ENCODE measurements at places on chromosomes 3 and 15.

GRCh38 chr3:151262871-151263525, 15.3 kb downstream of the P2RY14 start:
- DNase-seq = peak; percentile 77

- DNase-seq = no peak
Observed at GRCh38 chr3:13134166-13134878, 61.1 kb upstream of the IQSEC1 start.

- DNase-seq = no peak
Observed at GRCh38 chr15:62681939-62682896, 360.3 kb upstream of the TPM1 start.

DNA sequence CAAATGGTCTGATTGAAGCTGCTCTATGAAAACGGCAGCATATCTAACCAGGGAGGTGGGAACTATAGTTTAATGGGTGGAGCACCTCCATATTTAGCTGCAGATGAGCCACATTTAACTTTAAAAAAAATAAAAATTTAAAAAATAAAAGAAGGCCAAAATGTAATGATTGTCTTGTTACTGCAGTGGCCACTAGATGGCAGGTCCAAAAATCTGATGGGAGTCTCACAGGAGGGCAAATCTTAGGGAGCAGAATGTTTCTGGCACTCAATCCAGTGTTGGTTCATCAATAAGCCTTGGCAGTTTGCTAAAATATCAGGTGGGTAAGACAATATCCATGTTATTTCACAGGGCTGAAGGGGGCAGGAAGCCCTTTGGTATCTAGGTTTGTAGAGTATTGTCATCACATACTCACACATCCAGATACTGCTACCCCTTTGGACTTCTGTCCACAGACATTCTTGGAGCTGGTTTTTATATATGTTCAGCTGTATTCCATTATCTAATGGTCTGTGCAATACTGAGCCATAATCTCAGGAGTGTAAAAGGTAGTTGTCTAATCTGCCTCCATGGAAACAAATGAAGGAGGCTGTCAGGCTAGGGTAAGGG, 233.3 kb downstream of the TIGIT start:
- DNase-seq = peak; percentile 20

- no peak for DNase-seq
Observed at GRCh38 chr3:172698631-172699030, 12.2 kb downstream of the NCEH1 start.

DNA sequence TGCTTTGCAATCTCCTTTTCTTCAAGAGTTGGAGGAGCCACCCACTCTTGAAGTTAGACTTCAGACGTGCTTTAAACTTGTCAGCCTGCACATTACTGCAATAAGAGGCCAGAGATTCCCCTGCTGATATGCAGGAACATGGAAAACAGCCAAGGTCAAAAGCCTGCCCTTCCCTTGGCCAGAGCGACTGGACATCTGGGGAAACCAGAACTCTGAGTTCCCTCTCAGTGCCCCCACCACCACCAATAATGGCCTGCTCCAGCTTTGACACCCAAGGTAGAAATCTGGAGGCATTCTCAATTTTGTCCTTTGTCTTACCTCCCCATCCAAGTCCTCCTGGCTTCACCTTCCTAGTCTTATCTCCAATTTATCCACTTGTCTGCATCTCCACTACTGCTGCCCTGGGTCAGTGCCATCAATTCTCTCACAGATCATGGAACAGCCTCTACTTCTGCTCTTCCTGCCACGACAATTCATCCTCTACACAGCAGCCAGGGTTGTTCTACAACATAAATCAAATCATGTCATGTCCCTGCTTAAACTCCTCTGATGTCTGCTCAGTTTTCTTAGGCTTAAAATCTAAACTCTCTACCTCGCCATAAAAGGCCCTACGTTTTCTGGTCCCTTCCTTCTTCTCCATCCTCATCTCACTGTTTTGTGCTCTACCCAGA, 191.6 kb upstream of the WNT5A start:
- DNase-seq = no peak

- peak; percentile 44 for DNase-seq
Observed at GRCh38 chr3:105118905-105119304, 247.8 kb upstream of the ALCAM start.

GRCh38 chr3:8164145-8164544, 337.5 kb upstream of the LMCD1 start:
- DNase-seq = no peak

DNA sequence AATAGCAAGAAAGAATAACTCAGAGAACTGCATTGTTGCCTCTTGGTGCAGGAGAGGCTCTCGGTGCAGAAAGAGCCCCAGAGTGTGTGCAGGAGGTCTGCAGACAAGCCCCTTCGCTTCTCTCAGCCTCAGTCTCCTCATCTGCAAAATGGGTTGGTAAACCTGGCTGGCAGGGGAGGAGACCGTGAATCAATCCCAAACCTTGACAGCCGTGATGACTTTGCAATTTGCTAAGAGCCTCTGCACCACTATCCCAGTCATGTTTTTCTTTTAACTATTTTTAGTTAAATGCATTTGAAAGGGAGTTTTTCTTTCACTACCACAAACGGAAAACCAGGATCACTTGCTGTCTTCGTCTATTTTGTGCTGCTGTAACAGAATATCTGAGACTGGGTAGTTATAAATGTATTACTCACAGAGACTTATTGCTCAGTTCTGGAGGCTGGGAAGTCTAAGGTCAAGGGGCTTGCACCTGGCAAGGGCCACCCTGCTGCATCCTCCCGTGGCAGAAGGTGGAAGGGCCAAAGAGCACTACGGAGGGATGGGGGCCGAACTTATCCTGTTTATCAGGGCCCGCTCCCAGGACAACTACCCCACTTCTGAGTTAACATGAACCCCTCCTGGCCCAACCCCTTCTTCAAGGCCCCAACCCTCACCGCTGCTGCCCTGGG, 14.2 kb upstream of the IQSEC1 start:
- no peak for DNase-seq

DNA sequence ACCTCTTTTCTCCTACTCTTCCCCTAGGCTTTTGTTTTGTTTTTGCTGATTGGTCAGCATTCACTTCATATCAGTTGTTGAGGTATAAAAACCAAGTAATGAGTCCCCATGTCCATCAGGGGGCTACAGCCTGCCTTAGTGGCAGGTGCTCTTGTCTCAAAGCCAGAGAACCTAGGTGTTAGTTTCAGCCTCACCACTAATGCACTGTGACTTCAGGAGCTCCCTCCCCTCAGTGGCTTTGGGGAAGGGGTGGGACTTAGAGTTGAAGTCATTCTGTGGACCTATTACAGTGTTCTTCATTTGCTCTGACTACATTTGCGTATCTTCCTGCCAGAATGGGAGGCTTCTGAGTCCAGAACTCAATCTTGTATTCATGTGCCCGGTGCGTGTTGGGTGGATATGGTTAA, 41.6 kb downstream of the NR2C2 start:
- DNase-seq = no peak

DNA sequence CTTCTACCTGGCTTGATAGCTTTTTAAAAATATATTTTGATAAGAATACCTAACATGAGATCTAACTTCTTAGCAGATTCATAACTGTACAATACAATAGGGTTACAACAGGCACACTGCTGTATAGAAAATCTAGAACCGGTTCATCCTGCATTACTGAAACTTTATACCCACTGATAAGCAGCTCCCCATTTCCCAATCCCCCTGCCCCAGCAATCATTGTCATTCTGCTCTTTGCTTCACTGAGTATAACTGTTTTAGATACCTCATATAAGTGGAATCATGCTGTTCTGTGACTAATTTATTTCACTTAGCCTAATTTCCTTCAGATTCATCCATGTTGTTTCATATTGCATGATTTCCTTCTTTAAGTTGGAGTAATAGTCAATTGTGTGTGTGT, 906.0 kb downstream of the GBE1 start:
- no peak for DNase-seq

DNA sequence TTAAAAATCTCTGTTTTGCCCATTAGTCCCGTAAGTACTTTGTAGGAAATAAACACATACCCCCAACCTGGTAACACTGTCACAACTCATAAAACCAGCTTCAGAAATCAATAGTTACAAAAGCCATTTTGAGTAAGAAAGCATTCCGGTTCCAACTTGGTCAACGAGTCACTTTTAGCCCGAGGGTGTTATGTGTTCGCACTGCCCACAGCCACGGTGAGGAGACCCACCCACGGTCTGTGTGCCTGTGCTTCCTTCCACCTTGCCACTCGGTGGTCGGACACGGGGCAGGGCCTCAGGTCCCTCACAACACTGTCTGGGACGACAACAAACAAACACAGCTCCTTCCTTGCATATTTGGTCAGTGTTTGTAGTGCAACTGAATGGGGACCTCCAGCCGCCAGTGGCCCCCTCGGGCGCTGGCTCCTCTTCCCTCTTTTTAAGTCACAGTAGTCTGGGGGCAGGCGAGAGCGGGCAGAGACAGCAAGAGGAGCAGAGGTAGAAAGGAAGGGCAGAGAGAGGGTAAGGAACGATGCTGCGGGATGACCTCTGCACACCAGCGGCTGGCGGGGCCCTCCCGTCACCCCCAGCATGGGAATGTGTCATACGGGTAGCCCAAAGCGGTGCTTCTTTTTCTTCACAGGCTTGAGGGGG, 5.2 kb upstream of the MUSTN1 start:
- DNase-seq = no peak

DNA sequence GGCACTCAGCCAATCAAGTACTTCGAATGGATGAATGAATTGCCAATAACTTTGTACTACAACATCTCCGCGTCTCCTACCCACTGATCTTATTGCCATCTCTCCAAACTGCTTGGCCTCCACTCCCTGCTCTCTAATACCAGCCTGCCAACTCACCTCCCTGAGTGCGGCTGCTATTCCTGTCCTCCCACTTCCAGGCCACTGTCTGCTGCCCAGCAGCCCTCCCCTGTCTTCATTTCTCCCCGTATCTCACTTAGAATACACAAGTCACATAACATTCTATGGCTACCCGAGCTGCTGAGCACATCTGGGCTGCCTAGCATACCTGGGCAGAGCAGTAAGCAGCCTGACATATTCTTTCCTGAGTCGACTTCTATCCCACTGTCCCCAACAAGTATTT, 149.9 kb upstream of the LRTM1 start:
- no peak for DNase-seq

- peak; percentile 20 for DNase-seq
Observed at GRCh38 chr3:65811892-65812291, 226.8 kb downstream of the MAGI1 start.

DNA sequence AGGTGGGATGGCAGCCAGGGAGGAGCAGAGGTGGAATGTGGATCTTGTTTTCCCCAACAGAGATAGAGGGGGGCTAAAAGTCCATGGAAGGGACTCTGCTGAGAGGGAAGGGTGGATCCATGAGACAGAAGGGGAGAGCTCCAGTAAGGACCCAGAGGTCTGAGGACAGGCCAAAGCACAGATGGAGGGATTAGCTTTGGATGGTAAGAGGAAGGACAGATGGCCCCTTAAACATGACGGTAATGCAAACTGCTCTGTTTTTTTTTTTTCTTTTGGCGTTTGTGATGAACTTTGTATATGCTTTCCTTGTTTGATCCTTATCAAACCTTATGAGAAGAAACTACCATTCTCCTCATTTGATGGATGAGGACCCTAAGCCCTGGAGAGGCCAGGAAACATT, 96.2 kb downstream of the IGF1R start:
- DNase-seq = no peak

DNA sequence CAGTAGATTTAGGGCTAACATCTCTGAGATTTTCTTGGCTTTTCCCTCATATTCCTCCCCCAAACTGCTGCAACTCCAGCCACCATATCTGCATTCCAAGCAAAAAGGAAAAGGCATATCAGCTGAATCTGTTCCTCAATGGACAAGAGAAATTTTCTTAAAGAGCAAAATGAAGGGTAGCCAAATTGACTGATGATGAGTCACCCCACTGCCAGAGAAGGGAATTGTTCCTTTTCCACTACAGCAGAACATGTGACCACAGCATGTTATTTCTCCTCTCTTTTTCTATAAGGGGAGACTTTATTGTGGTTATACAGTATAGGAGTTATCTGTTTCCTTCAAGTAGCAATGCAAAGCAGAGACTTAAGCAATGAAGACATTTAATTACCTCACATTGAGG, 172.5 kb downstream of the MTHFS start:
- DNase-seq = peak; percentile 80

DNA sequence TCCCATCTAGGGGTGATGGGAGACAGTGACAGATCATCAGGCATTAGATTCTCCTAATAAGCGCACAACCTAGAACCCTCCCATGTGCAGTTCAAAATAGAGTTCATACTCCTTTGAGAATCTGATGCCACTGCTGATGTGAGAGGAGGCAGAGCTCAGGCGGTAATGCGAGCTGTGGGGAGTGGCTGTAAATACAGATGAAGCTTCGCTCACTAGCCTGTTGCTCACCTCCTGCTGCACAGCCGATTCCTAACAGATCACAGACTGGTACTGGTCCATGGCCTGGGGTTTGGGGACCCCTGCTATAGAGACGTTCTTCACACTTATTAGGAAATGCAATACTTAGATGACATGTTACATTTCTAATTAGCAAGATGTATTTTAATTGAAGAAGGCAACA, 154.4 kb downstream of the CBLB start:
- DNase-seq = no peak

DNA sequence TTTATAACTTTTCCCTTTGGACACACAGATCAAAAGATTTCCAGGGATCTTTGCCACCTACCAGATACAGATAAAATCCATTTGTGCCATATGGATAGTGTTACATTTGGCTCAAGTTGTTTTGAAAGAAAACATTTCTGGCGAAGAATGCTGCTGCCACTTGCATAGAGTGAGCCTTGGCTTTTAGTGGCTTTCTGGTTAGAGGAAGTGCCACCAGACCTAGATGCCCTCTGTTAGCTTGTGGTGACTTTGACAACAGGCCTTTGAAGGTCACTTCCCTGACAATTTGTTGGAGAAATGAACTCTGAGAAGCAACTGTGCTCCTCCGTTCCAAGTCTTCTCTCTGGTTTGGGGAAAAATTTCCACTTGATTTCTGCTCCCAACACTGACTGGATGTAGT, 158.0 kb downstream of the CHST2 start:
- no peak for DNase-seq

- no peak for DNase-seq
Observed at GRCh38 chr3:31999907-32000439, 18.4 kb downstream of the ZNF860 start.

- DNase-seq = no peak
Observed at GRCh38 chr15:68989541-68990230, 24.8 kb upstream of the NOX5 start.

- peak; percentile 90 for DNase-seq
Observed at GRCh38 chr3:30493911-30494311, 112.5 kb upstream of the TGFBR2 start.

DNA sequence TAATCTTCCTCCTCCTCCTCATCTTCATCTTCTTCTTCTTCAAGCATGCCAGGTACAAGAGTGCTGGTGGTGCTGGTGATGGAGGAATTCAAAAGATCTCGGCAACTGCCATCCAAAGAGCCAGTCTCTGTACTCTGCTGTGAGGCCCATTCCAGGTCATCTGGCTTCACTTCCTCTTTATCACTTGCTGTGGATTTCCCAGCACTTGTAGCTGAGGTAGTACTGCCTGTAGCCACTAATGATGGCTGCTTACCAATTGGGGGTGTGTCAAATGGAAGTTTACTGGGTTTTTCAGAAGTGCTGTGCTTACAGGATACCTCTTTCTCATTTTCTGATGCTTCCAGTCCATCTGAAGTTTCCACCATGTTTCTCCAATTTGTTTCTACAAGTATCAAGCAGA, 28.8 kb upstream of the SHC4 start:
- DNase-seq = no peak

- DNase-seq = peak; percentile 54
Observed at GRCh38 chr3:187063286-187064121, 75.8 kb downstream of the RPL39L start.

Data from fibroblast of skin of right quadriceps (primary cell).